ENCODE measurements at places on chromosomes 12 and 14.

- DNase-seq, result no peak
These were observed 731.9 kb downstream of the NRXN3 start for GRCh38 chr14:78902010-78902623.

- DNase-seq, result peak; percentile 77
These were observed 37.5 kb downstream of the CCNK start for GRCh38 chr14:99518441-99519346.

- peak; percentile 4 for DNase-seq
These were observed 37.3 kb upstream of the ADGRD1 start for GRCh38 chr12:130916241-130916911.

GRCh38 chr14:99450266-99450665 lies 30.4 kb downstream of the SETD3 start:
- DNase-seq, result no peak

- no peak for DNase-seq
These were observed 31.0 kb downstream of the HCFC2 start for GRCh38 chr12:104095289-104095688.

DNA sequence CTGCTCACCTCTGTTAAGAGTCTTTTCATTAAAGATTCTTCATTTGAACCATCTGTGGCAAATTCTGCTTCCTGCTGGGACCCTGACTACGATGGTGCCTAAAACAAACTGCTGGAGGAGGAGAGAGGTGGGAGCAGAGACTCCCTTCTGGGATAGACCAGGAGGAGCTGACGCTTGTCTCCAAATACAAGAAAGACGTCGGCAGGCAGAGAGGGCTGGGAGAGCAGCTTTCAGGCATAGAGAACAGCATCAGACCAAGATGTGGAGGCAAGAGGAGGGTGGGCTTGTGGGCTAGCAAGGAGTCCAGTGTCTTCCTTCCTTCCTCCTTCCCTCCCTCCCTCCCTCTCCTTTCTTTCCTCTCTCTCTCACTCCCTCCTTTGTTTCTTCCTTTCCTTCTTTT lies 358.6 kb downstream of the VRK1 start:
- no peak for DNase-seq

GRCh38 chr12:100267603-100268281 lies 765 bp downstream of the SCYL2 start:
- peak; percentile 44 for DNase-seq

DNA sequence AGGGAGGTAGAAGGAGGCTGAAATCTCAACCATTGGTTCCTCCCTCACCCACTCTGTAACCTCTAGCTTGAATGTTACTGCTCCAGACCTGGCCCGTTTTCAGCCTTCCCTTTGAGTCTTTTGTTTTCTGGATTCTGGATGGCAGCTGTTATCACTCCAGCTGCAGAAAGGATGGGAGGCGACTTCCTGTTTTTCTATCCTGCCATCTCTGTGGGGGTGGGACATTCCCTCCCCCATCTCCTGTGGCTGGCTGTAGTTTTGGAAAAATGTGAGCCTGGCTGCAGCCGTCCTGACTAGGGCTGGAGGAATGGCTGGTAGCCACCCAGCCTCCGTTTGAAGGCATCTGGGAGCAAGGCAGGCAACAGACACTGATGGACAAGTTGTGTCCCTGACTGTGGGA lies 2.9 kb upstream of the PPFIBP1 start:
- no peak for DNase-seq

GRCh38 chr12:96850676-96851075 lies 56.4 kb upstream of the NEDD1 start:
- no peak for DNase-seq

- DNase-seq, result no peak
These were observed 471.2 kb downstream of the DIO2 start for GRCh38 chr14:79740066-79740601.

DNA sequence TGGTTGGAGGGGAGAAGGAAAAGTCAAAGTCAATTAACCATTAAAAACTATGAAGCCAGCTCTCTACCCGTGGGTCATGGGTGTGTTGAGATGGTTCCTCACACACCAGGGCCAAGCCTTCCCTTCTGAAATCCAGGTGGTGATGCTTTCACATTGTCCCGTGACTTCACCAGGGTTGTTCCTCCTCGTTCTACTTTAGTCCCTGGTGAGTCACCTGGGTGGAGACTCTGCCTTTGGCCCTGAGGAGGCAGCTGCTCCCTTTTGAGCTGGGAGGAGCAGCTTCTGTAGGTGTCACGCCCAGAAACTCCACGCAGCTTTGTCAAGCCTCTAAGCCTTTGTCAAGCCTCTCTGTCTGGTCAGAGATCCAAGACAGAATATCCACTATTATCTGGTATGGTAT lies 348.3 kb downstream of the BMP4 start:
- no peak for DNase-seq

DNA sequence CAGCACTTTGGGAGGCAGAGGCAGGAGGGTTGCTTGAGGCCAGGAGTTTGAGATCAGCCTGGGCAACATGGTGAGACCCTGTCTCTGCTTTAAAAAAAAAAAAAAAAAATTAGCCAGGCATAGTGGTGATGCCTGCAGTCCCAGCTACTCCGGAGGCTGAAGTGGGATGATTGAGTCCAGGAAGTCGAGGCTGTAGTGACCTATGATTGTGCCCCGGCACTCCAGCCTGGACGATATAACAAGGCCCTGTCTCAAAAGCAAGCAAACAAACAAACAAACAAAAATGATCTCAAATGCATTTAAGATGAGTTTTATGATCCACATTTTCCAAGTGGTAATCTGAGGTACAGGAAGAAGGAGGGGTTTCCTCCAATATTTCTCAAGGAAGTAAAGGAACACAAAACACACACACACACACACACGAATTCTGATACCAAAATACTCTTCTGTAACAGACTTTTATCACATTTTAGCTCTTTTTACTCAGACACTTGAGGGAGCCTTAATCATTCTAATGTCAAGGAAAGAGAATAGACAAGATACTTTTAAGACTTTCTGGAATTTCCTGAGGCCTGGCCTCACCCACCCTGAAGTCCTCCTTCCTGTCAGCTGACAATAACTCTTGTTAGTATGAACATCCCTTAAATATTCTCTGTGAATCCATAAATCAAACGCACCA lies 44.4 kb upstream of the CERS5 start:
- DNase-seq, result peak; percentile 28

GRCh38 chr12:108319277-108320234 lies 19.6 kb downstream of the CMKLR1 start:
- no peak for DNase-seq

DNA sequence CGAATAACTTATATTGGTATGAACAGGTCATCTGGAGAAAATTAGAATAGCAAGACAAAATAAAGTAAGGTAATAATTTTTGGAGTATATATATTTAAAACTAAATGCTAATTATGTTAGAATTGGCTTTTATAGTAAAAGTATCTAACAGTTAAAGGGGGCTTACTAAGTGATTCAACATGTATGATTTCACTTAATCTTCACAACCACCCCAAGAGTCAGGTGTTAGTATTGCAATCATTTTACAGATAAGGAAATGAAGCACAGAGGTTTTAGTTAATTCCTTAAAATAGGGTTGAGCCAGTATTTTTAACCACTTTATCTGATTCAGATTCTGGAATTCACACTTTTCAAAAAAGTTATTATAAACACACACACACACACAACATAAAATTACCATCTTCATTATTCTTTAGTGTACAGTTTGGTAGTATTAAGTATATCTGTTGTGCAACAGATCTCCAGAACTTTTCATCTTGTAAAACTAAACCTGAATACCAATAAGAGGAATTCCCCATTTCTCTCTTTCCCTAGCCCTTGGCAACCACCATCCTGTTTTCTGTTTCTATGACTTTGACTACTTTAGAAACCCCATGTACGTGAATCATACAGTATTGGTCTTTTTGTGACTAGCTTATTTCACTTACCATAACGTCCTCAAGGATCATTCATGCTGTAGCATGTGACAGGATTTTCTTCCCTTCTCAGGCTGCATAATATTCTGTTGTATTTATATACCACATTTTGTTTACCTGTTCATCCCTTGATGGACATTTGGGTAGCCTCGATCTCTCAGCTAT lies 12.5 kb downstream of the A2M start:
- DNase-seq, result no peak

- no peak for DNase-seq
These were observed 286.6 kb upstream of the KITLG start for GRCh38 chr12:88866881-88867280.

DNA sequence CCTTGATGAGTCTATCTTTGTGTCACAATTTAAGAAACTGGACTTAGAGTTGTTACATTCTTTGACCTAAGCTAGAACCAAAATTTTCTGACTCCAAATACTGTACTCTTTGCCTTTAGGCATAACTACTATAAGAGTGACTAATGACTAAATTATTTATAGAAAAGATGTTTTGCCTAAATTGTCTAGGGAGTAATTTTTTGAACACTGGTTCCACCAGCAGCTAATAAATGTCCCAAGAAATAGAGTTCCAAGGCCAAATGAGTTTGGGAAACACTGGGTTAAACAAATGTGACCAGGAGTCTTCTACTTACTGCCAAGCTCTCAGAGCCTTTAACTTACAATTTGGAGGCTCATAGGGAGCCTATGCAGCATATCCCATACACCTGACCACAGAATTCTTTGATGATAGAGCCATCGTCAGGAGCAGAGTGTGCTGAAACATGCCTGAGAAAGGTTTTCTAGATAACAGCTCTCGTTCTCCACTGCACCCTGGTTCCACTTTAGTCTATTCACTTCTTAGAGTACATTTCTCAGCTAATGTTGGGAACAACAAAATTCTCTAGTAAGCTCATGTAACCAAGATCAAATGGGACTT lies 215.9 kb upstream of the HMGA2 start:
- no peak for DNase-seq

- DNase-seq, result no peak
These were observed 91.0 kb downstream of the NTN4 start for GRCh38 chr12:95699579-95699978.

- no peak for DNase-seq
These were observed 62.8 kb upstream of the DIO3 start for GRCh38 chr14:101498526-101498860.

GRCh38 chr14:101604228-101604934 lies 43.1 kb downstream of the DIO3 start:
- DNase-seq, result no peak

- DNase-seq, result peak; percentile 15
These were observed 21.8 kb downstream of the MVK start for GRCh38 chr12:109595321-109595902.

DNA sequence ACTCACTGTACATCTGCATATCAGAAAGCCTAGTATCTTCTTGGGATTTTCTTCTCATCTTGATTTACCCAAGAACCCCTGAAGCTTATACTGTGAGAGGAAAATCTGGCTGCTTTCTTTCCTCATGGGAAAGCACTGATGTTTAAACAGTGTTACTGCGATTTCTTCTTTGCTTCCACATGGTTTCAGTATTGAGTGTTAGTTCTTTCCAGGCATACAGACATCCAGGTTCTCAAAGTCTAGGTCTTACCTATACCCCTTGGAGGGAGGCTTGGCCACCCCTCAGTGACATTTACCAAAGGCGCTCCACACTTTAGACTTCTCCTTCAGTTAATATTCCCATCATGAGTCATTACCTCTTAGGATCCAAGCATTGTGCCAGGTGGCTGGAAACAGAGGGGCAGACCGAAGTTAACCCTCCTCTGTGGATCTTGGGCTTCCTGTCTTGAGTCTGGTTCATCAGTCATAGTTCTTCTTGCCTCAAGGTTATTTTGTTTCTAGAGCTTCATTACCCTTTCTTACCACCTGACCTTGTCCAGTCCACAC lies 79.1 kb downstream of the TMEM117 start:
- DNase-seq, result no peak

DNA sequence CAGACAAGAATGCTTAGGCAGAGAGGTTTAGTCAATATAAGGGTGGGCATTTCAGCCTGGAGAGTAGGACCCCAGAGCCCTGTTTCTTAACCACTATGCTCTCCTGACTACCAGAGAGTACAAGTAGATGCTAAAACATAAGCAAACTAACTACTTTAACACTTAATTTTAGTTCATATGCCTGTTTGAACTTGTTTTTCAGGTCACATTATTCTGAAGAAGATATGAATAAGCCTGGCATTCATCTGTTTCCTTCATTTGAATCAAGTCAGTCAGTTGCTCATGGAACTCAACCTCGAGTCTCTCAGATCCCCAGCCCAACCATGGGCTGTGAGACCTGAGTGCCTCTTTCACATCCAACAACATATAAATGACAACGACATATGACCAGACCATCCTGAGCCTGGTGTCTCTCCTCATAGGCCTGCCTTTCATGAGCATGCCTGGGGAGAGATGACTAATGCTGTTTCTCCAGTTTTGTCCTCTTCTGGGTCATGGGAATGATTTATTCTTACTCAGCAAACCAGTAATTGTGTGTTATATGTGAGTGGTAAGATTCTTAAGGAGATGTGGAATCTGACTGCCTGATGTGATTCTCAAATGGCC lies 251.1 kb upstream of the BTG1 start:
- DNase-seq, result no peak

- no peak for DNase-seq
These were observed 183.6 kb upstream of the PRMT8 start for GRCh38 chr12:3307389-3307788.

GRCh38 chr12:546920-547845 lies 87.4 kb downstream of the B4GALNT3 start:
- peak; percentile 50 for DNase-seq

GRCh38 chr14:55398679-55399078 lies 13.0 kb downstream of the ATG14 start:
- DNase-seq, result no peak

GRCh38 chr12:119486599-119487154 lies 106.9 kb upstream of the TMEM233 start:
- DNase-seq, result no peak

DNA sequence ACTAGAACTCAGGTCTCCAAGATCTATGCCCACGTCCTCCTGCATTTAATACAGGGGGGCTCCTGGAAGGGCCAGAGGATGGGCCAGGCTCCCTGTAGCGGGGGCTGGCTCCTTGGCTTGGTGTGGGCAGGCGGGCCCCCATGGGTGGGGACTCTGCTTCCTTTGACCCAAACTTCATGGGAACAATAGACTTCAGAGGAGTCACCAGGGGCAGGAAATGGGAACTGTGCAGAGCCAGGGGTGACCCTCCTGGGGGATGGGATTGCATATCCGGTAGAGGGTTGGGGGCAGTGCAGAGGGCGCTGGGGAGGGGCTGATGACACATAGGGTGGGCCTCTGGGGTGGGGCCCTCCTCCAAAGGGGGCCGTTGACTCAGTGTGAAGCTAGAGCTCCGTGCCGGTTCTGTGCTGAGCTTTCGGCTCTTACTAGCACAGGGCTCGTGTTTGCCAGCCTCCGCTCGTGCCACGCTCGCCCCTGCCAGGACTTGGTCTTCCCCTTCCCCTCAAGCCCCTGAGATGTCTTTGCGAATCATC lies 4.6 kb downstream of the TEAD4 start:
- DNase-seq, result no peak

GRCh38 chr12:84922693-84923092 lies 10.1 kb upstream of the SLC6A15 start:
- DNase-seq, result no peak

DNA sequence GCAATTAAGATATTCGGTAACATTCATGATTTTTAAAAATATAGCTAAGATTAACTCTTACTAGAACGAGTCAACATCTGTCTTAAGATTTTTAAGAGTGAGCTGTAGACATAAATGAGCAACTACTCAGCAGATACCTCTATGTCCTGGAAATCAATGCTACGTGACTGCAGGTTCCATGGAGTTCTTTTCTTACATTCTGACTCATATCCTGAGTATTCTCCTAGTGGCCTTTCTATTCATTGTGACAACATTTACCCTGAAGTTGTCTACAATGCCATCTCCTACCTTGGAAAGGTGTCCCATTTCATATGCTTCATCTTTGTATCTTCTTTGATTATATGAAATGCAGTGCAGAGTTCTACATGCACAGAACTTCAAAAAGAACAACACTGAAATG lies 59.9 kb downstream of the PKP2 start:
- no peak for DNase-seq

- peak; percentile 80 for DNase-seq
These were observed 39.2 kb downstream of the NFKBIA start for GRCh38 chr14:35365130-35366055.

- DNase-seq, result no peak
These were observed 47.3 kb downstream of the CORO1C start for GRCh38 chr12:108683906-108684556.

All from CD4-positive, alpha-beta T cell treated with Interferon alpha-2 for 1 hour (primary cell).